ENCODE measurements at places on chromosomes 16 and 17.

DNA sequence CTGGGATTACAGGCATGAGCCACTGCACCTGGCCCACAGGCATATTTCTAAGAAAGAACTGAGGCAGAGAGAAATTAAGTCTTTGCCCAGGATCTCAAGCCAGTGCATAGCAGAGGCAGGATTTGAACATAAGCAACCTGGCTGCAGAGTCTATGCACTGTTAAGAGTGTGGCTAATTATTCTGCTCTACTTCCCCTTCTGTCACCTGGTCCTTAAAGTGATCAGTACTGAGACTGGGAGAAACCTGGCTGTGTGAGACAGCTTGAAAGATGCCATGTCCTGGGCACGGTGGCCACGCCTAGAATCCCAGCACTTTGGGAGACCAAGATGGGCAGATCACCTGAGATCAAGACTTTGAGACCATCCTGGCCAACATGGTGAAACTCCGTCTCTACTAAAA is 58.1 kb downstream of the IQCK start:
- no peak for DNase-seq

DNA sequence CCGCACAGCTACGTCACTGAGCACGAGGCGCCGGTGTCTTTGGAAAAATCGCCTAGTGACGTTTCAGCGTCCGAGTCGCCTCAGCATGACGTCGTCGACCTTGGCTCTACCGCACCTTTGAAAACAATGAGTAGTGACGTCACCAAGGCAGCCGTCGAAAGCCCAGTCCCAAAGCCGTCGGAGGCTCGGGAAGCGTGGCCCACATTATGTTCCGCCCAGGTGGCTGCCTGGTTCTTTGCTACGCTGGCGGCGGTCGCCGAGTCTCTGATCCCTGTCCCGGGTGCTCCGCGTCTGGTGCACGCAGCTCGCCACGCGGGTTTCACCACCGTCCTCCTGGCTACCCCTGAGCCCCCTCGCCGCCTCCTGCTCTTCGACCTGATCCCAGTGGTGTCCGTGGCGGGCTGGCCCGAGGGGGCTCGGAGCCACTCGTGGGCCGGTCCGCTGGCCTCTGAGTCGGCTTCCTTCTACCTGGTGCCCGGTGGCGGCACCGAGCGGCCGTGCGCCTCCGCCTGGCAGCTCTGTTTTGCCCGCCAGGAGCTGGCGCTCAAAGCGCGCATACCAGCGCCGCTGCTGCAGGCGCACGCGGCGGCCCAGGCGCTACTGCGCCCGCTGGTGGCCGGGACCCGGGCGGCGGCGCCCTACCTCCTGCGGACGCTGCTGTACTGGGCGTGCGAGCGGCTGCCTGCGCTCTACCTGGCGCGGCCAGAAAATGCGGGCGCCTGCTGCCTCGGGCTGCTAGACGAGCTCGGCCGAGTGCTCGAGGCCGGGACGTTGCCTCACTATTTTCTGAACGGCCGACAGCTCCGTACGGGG is 1.5 kb downstream of the TMEM102 start:
- no peak for DNase-seq

GRCh38 chr16:53320992-53321391 is 113.3 kb upstream of the RBL2 start:
- no peak for DNase-seq

- DNase-seq = no peak
These were observed 306.3 kb downstream of the SLC39A11 start for GRCh38 chr17:72786209-72786608.

DNA sequence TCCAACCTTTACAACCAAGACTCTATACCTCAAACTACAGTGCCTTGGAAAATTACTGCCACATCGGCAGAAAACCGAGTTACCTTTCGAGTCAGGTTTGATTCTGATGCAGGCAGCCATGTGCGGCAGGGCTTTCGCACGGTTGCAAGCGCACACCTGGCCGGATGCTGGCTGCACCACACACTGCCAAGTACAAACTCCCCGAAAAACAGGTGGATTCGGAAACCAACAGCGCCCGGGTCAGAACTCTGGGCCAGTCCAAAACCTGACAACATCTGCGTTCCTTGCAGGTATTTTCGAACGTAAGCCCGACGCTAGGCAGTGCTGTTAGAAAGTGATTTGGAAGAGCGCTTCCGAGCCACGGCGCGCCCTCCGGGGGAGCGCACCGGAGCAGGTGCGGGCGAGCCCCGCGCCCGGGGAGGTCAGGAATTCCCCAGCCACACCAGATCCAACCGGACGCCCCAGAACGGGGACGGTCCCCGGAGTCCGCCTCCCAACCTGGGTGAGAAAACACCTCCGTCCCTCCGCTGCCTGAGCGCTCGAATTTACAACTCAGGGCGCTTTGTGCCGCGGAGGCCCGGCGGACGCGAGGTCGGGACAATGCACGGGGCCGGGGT is 1.2 kb downstream of the USP7 start:
- no peak for DNase-seq

DNA sequence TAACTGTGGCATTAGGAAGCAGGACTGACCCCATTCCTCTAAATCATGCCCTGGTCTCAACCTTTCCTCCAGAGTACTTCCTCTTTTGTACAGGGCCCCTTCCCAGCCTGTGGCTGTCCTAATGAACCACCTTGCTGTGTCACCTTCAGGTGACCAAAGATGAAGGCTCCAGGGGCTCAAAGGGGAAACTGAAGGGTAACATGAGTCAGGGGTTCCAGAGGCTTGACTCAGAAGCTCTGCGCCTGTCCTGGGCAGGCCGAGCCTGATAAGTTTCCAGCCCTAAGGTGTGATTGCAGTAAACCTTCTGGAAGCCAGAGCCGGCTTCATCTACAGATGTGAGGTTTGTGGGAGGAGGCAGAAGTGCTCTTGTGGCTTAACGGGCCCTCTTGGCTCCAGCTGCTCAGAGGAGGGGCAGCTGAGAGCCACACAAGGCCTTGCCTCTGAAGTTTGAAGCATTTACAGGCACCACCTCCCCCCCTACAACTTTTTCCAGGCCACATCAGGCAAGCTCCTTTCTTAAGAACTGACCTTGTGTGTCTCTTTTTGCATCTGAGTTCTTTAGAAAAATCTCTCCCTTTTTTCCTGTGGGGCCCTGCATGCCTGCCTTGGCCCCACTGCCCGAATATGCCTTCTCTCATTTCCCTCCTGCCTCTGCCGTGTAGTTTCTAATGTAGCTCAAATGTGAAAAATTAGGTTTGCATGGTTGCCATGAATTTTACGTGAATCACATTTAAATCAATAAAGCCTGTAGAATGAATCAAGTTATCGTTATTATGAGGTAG is 149.9 kb downstream of the CLEC16A start:
- no peak for DNase-seq

DNA sequence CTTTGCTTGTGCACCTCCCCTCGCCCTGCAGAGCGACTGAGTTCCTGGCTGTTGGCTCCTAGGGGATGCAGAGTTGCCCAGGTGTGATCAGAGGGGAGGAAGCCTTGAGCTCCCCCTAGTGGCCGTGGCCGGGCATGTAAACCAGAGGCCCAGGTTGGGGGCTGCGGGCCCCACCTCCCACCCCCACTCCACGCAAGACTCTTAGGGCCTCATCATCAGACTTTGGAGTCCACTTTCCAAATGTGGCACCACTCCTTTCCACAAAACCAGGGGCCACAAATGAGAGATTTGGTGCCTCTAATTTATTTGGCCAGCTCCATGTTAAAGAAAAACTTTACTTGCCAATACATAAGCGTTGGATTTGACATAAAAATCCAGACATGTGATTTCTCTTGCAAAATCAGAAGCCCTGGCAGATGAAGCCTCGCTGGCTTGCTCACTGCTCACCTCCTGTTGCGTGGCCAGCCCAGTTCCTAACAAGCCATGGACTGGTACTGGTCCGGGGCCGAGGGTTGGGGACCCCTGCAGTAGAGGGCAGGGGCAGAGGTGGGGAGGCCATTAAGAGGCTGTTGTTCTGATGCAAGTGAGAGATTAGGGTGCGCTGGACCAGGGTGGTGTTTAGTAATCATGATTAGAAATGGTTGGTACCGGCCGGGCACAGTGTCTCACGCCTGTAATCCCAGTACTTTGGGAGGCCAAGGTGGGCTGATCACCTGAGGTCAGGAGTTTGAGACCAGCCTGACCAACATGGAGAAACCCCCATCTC is 28.7 kb upstream of the GAS7 start:
- DNase-seq = peak; percentile 46

DNA sequence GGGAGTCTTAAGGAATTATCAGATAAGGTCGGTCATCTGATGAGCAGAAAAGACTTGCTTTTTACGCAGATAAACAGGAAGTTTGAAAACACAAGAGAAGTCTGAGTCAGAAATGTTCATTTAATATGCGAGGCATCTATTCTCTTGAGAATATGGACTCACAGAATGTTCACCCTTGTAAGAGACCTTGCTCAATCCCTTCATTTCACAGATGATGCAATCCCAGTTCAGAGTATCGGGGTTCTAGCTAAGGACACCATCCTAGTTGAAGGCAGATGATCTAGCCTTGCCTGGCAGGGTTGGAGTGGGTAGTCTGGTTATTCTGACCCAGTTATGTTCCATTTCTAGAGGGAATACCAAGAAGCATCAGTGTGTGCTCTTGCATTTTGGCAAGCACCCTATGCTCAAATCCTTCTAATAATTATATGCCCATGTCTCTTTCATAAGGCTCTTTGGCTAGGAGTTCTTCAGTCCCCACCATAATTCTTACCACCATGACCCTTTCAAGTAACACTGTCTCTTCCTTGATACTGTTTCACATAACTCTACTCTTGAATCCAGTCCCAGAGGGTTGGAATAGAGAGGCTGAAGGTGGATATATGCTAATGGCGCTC is 42.5 kb downstream of the YPEL2 start:
- peak; percentile 38 for DNase-seq

DNA sequence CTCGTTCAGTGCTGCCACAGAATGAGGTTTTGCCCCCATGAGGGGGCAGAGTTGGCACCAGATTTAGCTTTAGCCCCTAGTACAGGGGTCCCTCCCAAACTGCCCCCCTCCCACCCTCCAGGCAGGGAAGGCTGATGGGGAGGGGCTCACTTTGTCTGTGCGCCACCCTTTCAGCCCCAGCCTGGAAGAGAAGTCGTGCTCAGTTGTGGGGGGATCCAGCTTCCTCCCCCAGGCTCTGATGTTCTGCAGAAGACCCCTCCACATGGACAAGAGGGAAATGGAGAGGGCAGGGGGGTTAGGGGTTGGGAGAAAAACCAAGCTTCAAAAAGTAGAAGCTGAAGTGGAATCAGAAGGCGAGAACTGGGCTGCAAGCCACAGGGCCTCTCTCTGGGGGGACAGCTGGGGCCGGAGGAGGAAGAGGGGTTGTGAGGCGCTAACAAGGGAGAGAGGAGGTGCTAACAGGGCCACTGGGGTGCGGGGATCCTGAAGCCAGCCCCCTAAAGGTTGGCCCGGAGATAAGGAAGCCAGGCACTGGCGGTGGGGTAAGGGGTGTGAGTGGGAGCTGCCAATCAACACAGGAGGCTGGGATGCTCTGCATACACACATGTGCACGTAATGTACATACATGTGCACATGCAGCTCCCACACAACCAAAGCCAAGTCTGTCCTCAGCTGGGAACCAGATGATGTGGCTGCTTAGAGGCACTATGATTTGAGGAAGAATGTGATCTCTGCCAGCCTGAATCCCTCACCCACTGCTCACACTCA is 7.0 kb upstream of the TMEM92 start:
- DNase-seq = no peak

- DNase-seq = no peak
These were observed 177.2 kb downstream of the ABCC12 start for GRCh38 chr16:47978491-47979163.

DNA sequence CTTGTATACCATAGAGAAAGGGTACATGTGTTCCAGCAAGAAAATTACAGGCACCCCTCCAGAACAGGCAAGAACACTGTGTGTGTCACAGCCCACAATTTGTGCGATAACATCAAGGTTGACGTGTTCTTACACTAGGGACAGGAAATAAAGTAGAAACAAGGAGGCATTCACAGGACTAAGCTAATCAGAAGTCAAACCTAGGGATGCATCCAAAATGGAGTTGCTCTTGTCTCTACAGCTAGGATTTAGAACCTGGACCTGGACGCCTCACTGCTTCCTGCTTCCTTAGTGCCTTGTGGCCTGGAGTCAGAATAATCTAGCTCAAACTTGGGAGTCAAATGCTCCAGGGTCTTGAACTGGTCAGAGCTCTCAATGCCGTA is 41.3 kb downstream of the GINS3 start:
- DNase-seq = no peak

GRCh38 chr17:79581324-79581932 is 29.4 kb downstream of the RBFOX3 start:
- peak; percentile 28 for DNase-seq

DNA sequence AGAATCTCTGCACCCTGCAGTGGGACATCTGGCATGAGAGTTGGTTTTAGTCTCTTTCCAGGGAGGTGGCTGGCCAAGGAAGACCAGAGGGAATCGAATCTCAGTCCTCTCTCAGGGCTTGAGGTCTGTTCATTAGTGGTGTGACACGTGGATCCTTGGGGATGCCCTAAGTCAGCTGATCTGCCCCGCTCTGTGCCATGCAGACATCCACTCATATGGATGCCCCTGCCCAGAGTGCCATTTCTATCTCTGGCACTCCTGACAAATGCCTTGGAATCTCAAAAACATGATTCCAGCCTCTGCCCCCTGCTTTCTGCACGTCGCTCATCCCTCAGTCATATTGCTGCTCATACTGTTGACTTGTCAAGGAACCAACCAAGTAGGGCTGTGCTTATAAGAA is 38.8 kb downstream of the WSCD1 start:
- DNase-seq = no peak

DNA sequence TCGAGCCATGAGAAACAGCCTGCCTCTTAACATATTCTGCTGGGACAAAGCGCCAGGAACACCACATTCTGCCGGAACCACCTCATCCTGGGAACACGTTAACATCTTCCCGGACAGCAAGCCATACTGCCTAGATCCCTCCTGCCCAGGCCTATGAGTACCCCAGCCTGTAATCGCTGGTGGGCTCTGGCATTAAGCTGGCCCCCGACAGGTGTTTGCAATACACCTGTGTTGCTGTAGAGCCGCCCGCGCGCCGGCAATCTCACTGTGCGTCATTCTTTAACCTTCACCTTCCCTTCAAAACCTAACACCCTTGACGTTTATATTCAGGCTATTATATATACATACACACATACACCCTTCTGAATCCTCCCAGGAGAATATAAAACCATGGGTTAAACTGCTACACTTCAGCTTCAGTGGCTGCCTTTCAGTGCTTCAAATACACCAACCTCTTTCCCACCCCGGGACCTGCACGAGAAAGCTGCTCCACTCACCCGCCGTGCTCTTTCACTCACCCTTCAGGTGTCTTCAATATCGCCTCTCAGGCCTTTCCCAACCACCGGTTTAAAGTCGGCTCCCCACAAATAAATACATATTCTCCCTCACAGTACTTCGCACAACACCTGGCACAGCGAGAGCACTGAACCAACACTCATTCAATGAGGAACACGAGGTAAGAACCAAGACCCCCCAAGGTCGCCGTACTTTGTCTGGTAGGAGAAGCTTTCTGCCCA is 1.0 kb upstream of the ENDOV start:
- DNase-seq = no peak

GRCh38 chr17:2749784-2750181 is 331 bp upstream of the CCDC92B start:
- peak; percentile 40 for DNase-seq

- DNase-seq = no peak
These were observed 40.6 kb downstream of the MPRIP start for GRCh38 chr17:17082878-17083277.

- no peak for DNase-seq
These were observed 112.1 kb upstream of the CNTNAP4 start for GRCh38 chr16:76164970-76165558.
